Neural progenitor cell (in vitro differentiated cells): ENCODE measurements at places on chromosomes 4 and X. TPM values are rescaled to one million over a fixed set of nuclear protein-coding genes. Genes with fewer than 3 reads are reported as not detected.
A peak's percentile ranks its signal among the peaks of the same experiment; 100 is the strongest.

The NUDT10 gene
- total RNA-seq, result 23.9 and 31.3 TPM in 2 replicates

The BANK1 gene
- 0.19 and 0.28 TPM in 2 replicates for total RNA-seq

The S100G gene
- not detected in 2 replicates for total RNA-seq

The RHOXF2 gene
- not detected in 2 replicates for total RNA-seq

The ERAS gene
- 0.50 TPM in 1 of 2 replicates, not detected in the other for total RNA-seq

DNA sequence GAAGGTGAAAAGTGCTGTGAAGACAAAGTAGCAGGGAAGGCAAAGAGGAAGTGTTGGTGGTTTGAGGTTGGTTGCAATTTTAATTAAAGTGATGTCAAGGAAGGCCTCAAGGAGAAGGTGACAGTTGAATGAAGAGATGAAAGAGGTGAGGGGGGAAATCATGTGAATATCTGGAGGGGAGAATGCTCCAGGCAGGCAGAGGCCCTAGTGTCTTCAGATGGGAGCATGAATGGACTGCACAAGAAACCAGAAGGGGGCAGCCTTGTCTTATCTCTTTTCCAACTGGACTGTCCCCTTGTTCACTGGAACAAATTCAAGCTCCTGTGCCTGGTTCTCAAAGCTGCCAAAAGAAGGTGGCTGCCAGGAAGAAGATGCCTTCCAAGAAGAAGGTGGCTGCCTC lies 68.4 kb downstream of the MAOB start:
- no peaks in the 10 kb centered on the region for H3K4me1 ChIP-seq
- H3K36me3 ChIP-seq, result no peaks in the 10 kb centered on the region
- H3K4me3 ChIP-seq, result no peak overlapping the region
- no peaks in the 10 kb centered on the region for H3K27me3 ChIP-seq

DNA sequence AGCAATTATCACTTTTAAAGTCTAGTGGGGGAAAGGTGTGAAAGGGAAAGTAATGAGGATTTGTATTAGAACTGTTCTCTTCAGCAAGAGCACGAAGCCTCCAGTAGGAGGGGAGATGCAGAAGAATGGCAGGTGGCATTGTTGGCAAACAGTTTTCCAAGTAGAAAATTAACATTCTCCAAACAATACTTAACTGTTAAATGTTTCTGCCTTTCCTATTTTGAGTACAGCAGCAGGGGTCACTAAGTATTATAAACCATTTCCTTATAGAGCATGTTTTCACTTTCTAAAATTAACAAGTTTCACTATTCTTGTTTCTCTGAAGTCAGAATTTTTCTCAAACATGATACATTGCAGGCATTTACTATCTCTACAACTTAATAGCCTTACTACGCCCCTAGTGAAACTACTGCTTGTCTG lies 58.7 kb downstream of the LEF1 start:
- peaks cover 41% of the 10 kb centered on the region for H3K4me1 ChIP-seq
- no peaks in the 10 kb centered on the region for H3K36me3 ChIP-seq
- no peak overlapping the region for H3K4me3 ChIP-seq
- no peak overlapping the region for H3K27ac ChIP-seq
- DNase-seq, result no peak
- H3K27me3 ChIP-seq, result no peaks in the 10 kb centered on the region

DNA sequence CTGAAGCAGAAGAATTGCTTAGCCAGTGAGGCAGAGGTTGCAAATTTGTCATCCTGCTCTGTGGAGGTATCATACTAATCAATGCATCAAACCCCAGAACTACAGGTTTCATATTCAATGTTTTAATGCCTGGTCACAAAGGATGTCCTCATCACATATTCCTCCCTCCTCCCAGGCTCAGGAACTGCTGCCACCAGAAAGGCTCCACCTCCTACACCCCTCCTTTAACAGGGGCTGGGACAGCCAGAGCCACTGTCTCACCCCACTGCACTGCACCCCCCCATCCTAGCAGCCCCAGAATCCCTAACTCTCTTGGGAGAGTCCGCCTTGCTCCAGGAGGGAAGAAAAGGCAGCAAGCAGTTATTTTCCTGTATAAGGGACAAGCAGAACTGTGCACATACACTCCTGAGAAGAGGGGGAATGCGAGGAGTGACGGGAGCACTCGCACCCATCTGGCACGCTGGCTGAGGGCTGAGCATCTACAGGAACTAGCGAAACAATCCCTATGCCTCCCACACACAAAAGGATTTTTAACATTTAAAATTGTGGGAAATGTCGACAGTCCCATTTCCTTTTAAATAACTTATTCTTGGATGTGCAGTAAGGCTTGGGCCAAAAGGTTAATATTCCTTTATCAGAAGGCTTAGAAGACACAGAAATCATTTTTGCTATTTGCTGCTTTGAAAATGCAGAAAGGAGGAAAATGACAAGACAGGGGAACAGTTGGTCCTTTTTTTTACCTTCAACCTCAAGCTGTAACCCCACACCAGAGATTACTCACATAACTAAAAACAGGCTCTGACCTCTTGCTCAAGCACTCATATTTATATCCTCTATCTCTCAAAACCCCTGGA lies 27.8 kb downstream of the CD99L2 start:
- no peaks in the 10 kb centered on the region for H3K4me1 ChIP-seq
- no peak overlapping the region for H3K4me3 ChIP-seq
- H3K27me3 ChIP-seq, result no peaks in the 10 kb centered on the region
- DNase-seq, result no peak

- H3K36me3 ChIP-seq, result no peaks in the 10 kb centered on the region
- H3K4me3 ChIP-seq, result no peak overlapping the region
- DNase-seq, result no peak
- no peak overlapping the region for H3K27ac ChIP-seq
- no peaks in the 10 kb centered on the region for H3K4me1 ChIP-seq
Measured at GRCh38 chr4:152462047-152462446, 73.8 kb downstream of the FBXW7 start.

DNA sequence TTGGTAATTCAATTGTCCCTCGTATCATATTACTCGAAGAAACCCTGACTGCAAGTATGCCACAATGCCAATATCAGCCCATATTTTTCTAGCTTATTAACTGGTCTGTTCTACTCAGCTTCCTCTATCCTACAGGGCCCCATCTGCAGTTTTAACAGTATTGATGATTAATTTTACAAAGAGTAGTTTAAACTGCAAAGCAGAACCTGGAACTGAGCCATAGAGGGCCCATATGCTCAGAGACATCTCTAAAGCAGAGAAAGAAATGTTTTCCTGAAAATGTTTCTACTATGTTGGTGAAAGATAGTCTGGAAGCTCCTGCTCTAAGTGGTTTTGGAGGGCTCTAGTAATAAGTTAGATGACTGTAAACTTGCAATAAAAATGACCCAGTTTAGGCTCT lies 259.4 kb upstream of the CENPE start:
- H3K27me3 ChIP-seq, result no peaks in the 10 kb centered on the region
- H3K36me3 ChIP-seq, result no peaks in the 10 kb centered on the region
- DNase-seq, result no peak
- no peak overlapping the region for H3K27ac ChIP-seq
- no peak overlapping the region for H3K4me3 ChIP-seq

- H3K4me3 ChIP-seq, result no peak overlapping the region
- H3K27me3 ChIP-seq, result peaks cover 13% of the 10 kb centered on the region
- no peak for DNase-seq
- no peaks in the 10 kb centered on the region for H3K4me1 ChIP-seq
Measured at GRCh38 chr4:1478766-1479355, 72.6 kb upstream of the NKX1-1 start.

DNA sequence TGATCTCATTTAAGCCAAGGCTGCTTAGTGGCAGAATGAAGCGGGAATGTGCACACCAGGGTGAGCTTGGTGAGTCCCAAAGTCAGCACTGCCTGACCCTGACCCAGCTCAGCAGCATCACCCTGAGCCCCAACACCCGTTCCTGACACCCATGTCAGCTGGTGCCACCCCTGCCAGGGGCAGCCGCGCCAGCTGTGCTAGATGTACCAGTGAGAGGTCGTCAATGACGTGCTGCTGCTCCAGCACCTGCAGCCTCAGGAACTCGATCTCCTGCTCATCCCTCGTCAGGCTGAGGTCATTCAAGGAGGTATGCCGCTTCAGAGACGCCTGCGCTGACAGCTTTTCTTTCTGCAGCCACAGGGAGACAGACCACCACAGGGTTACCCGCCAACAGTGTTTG lies 61.7 kb upstream of the C4orf50 start:
- H3K4me3 ChIP-seq, result no peak overlapping the region
- no peaks in the 10 kb centered on the region for H3K36me3 ChIP-seq
- no peaks in the 10 kb centered on the region for H3K27me3 ChIP-seq

- H3K4me3 ChIP-seq, result peak overlapping the region; percentile 44
- H3K36me3 ChIP-seq, result no peaks in the 10 kb centered on the region
- peaks cover 83% of the 10 kb centered on the region for H3K27me3 ChIP-seq
- H3K27ac ChIP-seq, result no peak overlapping the region
- DNase-seq, result peak; percentile 84
- peaks cover 7% of the 10 kb centered on the region for H3K4me1 ChIP-seq
Measured at GRCh38 chrX:131068945-131069719, 11.0 kb downstream of the ARHGAP36 start.

DNA sequence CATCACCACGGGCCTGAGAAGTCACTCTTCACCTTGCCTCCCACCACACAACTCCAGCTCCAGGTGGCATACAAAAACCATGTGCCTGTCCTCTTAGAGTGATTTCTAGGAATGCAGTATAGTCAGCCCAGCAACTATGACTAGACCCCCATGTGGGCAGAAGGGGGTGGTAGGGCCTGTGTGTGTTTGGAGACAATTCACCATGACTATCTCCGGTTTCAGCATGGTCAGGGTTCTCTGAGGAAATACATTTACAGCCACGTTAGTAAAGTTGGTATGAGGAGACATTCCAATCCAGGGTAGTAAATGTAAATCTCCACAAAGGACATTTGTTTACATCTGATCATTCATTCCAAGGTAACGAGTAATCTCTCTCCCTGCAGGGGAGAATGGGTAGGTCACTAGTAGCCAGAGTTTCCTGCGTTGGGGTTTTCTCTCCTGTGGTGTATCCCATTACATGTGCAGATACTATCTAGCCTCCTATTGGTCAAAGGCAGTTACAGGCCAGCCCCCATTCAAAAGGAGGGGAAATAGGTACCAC lies 4.2 kb upstream of the MTMR1 start:
- no peaks in the 10 kb centered on the region for H3K4me1 ChIP-seq
- no peak for DNase-seq
- H3K27ac ChIP-seq, result no peak overlapping the region
- H3K4me3 ChIP-seq, result no peak overlapping the region
- H3K27me3 ChIP-seq, result no peaks in the 10 kb centered on the region

GRCh38 chrX:22952010-22952409 lies 47.8 kb upstream of the DDX53 start:
- no peak for DNase-seq
- no peaks in the 10 kb centered on the region for H3K4me1 ChIP-seq
- H3K27me3 ChIP-seq, result no peaks in the 10 kb centered on the region
- no peak overlapping the region for H3K27ac ChIP-seq
- H3K36me3 ChIP-seq, result no peaks in the 10 kb centered on the region

DNA sequence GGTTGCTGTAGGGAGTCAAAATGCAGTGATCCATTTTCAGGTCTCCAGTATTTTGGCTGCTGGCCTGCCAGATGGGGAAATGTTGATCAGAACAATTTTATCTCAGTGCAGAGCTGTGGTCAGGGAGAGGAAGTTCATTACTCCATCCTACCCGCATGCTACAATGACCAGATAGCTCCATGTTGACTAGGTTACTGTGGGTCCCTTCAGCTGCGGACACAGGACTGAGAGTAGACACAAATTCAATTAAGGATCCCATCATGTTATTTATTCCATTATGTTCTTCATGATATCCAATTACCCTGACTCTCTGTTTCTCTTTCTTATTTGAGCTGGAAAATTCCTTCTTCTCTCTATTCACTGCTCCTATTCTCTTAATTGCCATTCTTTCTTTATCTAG lies 16.3 kb downstream of the SYNPO2 start:
- H3K36me3 ChIP-seq, result no peaks in the 10 kb centered on the region
- H3K27me3 ChIP-seq, result no peaks in the 10 kb centered on the region
- H3K27ac ChIP-seq, result no peak overlapping the region
- H3K4me1 ChIP-seq, result no peaks in the 10 kb centered on the region

DNA sequence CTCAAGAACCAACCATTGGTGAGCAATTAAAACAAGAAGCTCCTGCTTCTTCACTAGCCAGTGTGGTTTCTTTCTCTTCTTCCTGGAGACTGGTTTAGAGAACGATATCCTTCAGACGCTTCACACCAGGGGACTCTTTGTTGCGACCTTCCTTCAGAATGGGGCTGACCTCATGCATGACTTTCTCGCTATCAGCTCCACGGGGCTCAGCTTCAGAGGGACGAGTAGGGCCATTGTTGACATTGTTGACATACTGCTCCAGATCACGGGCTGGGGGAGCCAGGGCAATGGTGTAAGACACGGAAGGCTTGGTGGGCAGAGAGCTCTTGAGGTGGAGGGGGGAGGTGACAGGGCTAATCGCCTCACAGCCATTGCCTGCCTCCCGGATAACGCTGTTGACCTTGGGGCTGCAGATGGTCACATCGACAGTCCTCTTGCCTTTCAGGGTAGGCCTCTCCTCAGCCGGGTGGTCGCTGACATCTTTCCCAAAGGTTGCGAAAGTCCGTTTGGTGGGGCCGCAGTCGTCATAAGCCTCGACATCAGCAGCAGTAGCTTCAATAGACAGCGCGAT lies 113.8 kb downstream of the PCDH19 start:
- no peaks in the 10 kb centered on the region for H3K36me3 ChIP-seq
- peaks cover 6% of the 10 kb centered on the region for H3K4me1 ChIP-seq
- no peak overlapping the region for H3K4me3 ChIP-seq
